ENCODE measurements at places on chromosomes 5 and 9. TPM values are rescaled to one million over a fixed set of nuclear protein-coding genes. Genes with fewer than 3 reads are reported as not detected.

CCL28 gene
- total RNA-seq, result 0.11 TPM

DNA sequence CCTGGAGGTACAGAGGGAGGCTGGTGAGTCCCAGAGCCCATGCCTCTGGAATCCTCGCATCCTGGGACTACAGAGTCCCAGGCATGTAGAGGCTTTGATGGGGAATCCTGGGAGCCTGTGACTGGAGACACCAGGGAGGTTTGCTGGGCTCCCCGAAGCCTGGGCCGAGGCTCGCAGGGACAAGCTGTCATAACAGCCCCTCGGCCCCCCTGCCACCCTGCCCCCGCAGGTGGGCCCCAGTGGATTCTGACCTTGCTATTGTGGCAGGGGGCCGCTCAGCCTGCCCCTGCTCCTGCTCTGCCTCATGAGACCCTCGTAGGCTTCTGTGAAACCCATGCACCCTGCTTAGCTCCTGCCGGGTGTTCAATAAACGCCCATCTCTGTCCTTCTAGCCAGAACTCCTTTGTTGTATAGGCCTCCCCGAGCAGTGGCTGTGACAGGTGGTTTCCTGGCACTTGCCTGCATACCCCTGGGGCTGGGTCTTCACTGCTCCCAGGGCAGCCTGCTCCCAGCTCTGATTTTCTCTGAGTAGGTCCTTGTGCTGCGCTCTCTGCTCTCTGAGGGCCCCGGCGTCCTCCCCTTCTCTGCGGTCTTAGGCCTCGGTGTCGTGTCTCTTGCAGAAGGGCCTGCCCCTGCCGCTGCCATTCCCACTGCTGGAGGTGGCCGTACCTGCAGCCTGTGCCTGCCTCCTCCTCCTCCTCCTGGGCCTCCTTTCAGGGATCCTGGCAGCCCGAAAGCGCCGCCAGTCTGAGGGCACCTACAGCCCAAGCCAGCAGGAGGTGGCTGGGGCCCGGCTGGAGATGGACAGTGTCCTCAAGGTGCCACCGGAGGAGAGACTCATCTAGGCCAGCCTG is 20.4 kb downstream of the CRB2 start:
- DNase-seq, result no peak

DNA sequence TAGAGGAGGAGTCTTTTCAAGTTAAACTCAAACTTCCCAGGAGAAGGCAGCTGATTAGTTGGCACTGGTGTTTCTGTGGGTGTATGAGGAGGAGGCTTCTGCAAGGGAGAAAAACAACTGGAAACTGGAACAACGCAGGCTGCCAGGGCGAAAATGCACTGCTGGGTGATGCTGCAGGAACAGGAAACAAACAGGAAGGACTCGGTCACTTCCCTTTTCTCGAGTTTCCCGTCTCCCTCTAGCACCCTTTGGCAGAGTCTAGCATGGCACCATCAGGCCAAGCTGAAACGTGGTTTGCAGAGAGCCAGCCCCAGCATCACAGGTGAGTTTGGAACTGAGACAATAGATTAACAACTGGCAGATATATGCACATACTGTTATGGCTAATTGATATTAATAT is 77.5 kb upstream of the CAST start:
- DNase-seq, result no peak

GRCh38 chr5:3818624-3819023 is 223.0 kb downstream of the IRX1 start:
- no peak for DNase-seq

DNA sequence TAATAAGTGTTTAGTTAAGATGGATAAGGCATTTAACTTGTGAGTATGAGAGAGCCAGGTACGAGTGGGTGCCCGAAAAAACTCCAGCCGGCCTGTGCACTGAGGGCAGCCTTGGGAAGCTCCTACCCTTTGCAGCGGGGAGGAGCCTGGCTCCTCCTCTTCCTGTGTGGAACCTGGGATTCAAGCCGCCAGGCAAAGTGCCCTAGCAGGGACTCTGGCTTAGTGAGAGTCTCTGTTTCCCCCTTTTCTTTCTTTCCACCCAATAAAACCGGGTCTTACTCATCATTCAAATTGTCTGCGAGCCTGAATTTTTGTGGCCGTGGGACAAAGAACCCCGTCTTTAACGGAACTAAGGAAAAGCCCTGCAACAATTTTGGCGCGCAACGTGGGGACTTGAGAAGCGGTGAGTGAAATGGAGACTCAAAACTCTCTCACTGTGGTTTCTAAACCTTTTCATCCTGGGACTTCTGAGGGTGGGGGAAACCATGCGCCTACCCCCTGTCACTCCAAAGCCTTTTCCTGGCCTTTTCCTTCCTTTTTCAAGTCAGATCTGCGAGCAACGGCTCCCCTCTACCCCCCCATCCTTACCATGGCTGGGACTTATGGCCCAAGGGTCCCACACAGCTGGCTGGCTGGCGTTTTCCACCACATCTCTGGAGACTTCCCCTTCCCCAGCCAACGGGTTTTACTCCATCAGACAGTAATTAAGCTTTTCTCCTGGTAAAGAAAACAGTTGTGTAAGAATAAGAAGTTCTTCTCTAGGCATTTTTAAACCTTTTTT is 535.7 kb upstream of the ACO1 start:
- peak; percentile 50 for DNase-seq

Data from HT1080 (cell line).